ENCODE measurements at places on chromosomes 12 and 14.

DNA sequence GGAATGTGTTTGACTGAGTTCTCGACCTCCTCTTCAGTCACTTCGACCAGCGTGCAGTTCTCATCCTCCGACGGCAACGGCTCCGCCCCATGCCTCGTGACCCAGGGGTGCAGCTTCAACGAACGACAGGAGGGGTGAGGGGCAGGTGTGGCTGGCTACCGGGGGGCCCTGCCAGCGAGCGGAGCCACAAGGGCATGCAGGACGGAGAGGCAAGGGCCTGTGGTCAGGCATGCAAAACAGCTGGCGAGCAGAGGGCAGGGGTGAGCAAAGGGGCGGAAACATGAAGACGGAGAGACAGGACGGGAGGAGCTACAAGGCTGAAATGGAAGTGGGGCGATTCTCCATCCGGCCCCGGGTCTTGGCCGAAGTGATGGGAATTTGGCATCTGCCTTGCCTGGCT, 38.7 kb downstream of the P2RX4 start:
- DNase-seq: no peak

DNA sequence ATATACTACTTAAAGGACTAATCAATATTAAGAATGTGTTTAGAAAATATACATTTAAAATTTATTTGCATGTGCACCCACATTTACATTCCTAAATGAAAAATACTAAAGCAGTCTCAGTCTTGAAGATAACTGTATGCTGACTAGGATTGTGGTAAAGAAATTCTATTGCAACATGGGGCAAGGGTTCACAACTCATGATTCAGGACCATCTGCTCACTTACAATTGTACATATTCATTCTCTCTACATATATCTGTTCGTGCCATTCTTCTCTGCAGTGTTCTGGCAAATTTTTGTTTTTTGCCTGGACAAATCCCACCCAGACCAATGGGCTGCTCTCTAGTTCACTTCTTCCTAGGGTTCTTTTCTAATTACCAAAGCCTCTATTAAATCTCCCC, 417.2 kb upstream of the NOVA1 start:
- DNase-seq: no peak

GRCh38 chr12:21476949-21477348, 24.5 kb downstream of the RECQL start:
- no peak for DNase-seq

DNA sequence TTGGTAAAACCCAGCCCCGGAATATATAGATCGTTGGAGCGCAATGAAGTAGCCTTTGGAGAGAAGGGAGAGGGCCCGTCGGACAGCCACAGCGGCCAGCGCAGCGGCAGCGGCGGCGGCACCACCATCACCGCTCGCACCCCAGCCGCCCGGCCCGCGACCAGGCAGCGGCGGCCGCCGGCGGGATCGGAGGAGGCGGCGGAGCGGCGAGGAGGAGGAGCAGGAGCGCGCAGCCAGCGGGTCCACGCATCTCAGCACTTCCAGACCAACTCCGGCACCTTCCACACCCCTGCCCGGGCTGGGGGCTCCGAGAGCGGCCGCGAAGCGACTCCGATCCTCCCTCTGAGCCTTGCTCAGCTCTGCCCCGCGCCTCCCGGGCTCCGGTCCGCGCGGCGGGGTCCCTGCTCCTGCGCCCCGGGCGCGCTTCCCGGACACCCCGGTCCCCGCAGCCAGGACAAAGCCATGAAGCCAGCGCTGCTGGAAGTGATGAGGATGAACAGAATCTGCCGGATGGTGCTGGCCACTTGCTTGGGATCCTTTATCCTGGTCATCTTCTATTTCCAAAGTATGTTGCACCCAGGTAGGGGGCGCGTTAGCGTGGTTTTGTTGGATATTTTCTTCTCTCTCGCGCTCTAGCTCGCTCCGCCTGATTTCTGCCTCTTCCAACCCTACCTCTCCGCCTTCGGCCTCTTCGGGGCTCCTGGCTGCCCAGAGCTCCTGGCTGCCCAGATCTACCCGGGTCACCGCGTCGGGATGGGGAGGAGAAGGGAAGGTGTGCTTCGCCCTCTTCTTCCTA, 400 bp downstream of the CHST11 start:
- peak; percentile 92 for DNase-seq

DNA sequence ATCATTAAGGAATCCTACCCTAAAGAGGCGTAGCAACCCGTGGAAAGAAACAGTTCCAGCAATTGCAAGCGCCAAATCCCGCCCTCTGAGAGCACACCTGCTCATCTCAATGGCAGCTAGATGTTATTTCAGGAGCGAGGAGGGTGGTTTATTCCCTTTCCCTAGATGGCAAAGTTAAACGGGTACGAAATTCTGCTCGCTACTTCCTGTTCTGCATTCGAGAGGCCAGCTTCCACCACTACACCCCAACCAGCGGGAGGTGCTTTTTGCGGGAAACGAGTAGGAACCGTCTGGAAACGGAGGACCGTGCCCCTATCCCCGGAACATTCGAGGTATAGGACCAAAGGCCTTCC, 536 bp downstream of the VPS29 start:
- DNase-seq: no peak

GRCh38 chr12:25962932-25963525, 4.5 kb downstream of the RASSF8 start:
- no peak for DNase-seq

DNA sequence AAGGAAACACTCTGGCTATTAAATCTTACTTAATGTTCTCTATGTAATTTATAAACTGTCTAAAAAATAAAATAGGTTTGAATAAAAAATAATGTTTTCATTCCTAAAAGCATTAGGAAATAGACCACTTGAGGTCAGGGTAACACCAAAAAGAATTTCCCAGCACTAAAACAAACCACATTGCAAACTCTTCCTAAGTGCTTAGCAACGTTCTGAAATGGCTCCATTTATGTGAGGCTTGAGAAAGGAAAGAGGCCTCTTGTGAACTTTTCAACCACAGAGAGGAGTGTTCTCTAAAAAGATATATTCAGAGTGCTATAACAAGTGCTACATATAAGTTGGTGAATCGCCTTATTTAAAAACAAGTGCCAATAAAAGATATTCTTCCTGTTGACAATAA, 42.7 kb downstream of the ALX1 start:
- DNase-seq: peak; percentile 30

- no peak for DNase-seq
These were observed 38.6 kb upstream of the YY1 start for GRCh38 chr14:100200311-100200710.

DNA sequence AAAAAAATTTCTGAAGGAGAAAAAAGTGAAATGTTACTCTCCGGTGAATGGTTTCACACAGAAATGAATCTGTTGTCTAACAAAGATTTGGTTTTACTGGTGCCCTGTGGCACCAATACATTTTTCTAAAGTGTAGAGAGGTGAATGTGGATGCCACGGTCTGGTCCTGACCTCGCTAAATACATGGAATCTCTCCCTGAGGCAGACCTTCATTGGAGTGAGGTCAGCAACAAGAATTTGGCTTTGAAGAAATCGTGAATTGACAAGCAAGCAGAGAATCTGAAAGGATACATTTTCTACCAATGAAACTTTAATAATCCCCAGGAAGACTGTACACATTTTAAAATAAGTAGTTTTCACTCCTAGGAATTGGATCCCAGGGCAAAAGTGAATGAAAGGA, 81.2 kb upstream of the OTOGL start:
- DNase-seq: no peak

DNA sequence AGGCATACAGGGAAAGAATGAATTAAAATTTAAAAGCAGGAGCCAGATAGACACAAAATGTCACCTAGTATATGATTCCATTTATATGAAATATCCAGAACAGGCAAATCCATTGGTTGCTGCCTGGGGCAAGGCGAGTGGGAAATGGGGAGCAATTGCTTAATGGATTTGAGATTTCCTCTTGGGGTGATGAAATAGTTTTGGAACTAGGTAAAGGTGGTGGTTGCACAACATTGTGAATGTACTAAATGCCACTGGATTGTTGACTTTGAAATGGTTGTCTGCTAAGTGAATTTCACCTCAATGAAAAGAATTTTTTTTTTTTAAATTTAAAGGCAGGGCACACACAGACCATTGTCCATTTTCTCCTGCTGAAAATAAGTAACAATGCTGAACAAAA, 61.9 kb downstream of the ABCC9 start:
- DNase-seq: no peak

- no peak for DNase-seq
These were observed 1.6 kb upstream of the KRT74 start for GRCh38 chr12:52575256-52575655.

GRCh38 chr14:58740379-58740935, 102.7 kb downstream of the DACT1 start:
- DNase-seq: no peak

GRCh38 chr12:56529656-56530055, 8.0 kb downstream of the RBMS2 start:
- DNase-seq: peak; percentile 6

- peak; percentile 14 for DNase-seq
These were observed 6.0 kb downstream of the BICDL1 start for GRCh38 chr12:119994892-119995658.

GRCh38 chr12:89962648-89963047, 254.0 kb upstream of the ATP2B1 start:
- DNase-seq: no peak

DNA sequence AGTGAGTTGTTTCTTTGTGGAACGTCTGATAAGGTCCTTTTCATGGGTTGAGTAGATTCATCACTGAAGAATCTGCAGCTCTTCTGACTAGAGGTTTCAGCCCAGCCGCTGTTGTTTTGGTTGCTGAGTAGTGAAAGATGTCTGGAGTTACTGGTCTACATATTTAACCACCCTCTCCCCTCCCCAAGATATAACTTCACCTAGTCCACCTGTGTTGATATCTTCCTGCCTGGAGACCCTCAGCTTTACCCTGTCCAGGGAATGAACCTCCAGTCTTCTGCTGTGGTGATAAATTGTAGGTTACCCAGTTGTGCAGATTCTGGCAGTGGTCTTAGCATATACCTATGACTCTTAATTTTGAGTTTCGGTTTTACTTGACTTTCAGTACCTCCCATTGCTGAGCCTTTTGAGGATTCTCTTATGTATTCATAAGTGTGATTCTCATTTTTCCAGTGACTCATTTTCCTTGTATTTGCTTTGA, 62.9 kb downstream of the CCDC91 start:
- no peak for DNase-seq

GRCh38 chr12:93573552-93574223, 1.2 kb downstream of the SOCS2 start:
- no peak for DNase-seq

- DNase-seq: peak; percentile 51
These were observed 78.1 kb downstream of the C14orf132 start for GRCh38 chr14:96117101-96117897.

- no peak for DNase-seq
These were observed 12.8 kb downstream of the TMCC3 start for GRCh38 chr12:94637390-94638113.

DNA sequence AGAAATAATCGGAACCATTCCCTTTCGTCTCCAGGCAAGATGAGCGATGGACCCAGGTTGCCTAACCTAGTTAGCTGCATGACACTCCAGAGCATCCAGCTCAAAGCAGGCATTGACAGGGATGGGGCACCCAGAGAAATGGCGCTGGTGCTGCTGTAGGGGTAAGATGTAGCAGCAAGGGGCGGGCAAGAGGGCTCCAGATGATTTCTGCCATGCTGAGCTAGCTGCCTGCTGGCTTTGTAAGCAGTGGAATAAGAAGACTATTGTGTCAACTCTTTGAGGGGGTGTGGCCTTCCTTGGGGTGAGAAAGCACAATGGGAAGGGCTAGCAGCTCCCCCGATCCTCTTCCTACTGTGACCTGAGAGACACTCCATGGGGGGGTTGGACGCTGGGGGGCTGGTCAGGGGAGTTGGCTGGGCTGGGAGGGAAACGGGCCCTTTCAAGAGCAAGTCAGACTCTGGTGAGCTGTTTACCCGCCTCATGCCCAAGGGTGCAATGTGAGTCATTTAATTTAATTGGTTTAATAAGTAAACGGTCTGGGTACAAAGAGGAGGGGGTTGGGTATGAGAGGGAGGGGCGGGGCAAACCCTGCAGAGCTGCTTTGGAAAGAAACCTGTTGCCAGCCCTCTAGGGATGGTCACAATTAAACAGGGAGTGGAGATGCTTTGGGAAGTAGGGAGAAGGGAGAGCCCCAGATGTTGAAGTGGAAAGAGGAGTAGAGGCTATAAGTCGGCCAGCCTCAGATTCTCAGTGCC, 50.5 kb downstream of the B4GALNT3 start:
- peak; percentile 55 for DNase-seq

DNA sequence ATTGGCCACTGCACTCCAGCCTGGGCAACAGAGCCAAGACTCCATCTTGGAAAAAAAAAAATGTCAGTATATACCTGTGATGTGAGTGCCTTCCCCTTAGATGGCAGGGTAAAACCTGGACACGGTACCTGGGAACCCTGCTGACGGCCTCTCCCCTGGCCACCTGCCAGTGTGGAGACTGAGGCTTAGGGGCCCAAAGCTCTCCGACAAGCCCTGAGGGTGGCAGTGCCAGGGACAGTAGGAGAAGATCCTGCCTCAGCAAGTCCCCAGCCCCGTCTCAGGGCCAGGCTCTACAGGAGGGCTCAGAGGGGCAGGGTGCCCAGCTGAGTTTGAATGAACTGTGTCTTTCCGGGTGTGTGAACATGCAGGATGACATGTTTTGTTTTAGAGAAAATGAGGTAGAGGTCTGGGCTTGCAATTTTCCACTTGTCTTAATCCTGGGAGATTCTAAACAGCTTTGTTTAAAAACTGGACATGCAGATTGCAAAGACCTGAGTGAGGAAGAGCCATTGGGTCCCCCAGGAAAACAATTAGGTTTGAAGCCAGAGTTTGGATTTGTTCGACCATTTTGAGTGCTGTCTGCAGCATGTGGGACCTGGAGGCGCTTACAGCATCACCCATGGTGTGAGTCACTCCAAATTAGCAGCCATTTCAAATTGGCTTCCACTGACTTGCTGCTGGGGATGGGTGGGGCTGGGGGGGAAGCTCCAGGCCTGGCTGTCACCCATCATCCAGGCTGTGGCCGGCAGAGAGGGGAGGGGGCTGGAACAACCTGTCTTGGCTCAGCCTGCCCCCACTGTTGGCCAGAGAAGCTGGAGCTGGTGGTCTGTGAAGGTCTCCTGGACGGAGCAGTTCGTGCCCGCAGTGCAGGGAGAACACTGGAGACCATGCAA, 10.8 kb downstream of the TSPAN9 start:
- DNase-seq: peak; percentile 45
